ENCODE measurements at places on chromosomes 12 and 14.

DNA sequence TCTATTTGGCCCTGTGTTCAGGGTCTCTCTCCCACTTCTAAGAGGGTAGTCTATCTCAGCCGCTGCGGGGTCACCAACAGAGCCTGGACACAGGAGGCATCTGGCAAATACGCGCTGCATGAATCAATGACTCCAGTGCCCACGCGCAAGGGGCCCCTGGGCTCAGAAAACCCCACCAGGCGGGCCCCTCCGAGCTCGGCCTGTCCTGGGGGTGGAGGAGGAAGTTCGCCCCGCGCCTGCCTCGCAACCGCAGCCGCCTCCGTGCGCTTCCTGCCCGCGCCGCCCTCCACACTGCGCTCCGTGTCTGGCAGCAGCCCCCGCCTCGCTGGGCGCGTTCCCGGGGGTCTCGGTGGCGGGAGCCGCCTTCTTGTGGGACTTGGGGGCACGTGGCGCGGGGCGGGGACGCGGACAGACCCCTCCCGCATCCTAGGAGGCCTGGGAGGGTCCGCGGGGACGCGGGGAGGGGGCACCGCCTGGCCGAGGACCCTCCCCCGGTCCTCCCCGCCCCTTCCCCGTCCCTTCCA lies 811 bp upstream of the FBRSL1 start:
- DNase-seq = peak; percentile 65
- H3K36me3 ChIP-seq = no peaks in the 10 kb centered on the region
- H3K27me3 ChIP-seq = no peaks in the 10 kb centered on the region
- H3K27ac ChIP-seq = peak overlapping the region; percentile 90

DNA sequence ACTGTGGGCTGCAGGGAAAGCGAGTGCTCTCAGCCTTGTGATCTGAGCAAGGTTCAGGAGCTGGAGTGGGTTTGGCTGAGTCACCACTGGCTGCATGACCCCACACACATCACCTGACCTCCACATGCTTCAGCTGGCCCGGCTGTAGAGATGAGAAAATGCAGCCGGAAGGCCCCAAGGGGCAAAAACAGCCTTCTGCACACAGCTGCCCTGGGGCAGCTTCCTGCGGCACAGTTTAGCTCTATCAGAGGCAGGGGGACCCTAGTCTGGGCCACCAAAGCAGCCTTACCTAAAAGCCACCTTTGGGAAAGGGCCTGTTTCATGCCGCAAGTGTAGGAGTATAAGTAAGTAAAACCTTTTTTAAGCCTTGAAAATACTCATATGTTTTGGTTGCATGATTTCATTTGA lies 123.3 kb downstream of the SSPN start:
- no peaks in the 10 kb centered on the region for H3K27me3 ChIP-seq
- H3K4me3 ChIP-seq = no peak overlapping the region
- DNase-seq = no peak
- H3K27ac ChIP-seq = no peak overlapping the region
- H3K36me3 ChIP-seq = no peaks in the 10 kb centered on the region

- H3K4me1 ChIP-seq = no peaks in the 10 kb centered on the region
- no peak for DNase-seq
- no peak overlapping the region for H3K27ac ChIP-seq
- no peak overlapping the region for H3K4me3 ChIP-seq
- H3K36me3 ChIP-seq = no peaks in the 10 kb centered on the region
These were observed 1.1 kb upstream of the MYH7 start for GRCh38 chr14:23436327-23437132.

GRCh38 chr14:20440465-20440864 lies 4.5 kb upstream of the KLHL33 start:
- H3K4me3 ChIP-seq = no peak overlapping the region
- H3K4me1 ChIP-seq = peaks cover 6% of the 10 kb centered on the region
- no peak for DNase-seq
- no peaks in the 10 kb centered on the region for H3K36me3 ChIP-seq

DNA sequence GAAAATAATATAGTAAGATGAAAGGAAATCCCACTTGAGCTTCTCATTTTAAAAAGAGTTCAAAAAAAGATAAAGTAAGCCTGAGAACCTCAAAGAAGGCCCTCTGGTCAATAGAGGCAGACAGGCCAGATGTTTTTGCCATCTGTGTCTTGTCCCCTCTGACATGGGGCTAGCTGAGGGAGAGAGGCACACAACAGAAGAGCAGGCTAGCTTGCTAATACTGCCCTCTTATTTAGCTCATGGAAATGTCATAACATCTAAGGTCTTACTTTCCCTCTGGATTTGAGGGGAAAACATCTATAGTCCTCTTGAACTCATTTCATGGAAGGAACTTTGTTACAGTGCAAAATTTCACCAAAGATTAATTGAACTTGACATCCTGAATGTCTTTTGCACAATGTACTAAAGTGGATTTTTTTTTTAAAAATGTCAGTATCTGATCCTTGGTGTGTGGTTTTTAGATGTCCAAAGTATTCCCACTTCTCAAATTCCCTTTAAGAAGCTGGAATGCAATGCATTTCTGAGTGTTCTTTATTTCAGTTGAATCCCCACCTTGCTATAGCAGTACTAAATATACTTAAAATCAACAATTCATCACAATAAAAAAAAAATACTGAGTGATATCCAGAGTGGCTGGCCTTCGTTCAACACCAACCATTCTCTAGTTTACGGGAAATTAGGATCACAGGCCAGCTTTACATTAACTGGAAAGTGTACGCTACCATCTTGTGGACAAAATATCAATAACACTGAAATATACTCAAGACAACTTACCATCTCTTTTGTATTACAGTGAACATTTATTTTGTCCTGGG lies 176.7 kb downstream of the PAH start:
- H3K27me3 ChIP-seq = no peaks in the 10 kb centered on the region

- no peak overlapping the region for H3K4me3 ChIP-seq
- no peaks in the 10 kb centered on the region for H3K4me1 ChIP-seq
- no peak for DNase-seq
- H3K36me3 ChIP-seq = no peaks in the 10 kb centered on the region
- no peaks in the 10 kb centered on the region for H3K27me3 ChIP-seq
These were observed 28.7 kb upstream of the PLD4 start for GRCh38 chr14:104895786-104896661.

Data from effector memory CD4-positive, alpha-beta T cell (primary cell).